ENCODE measurements at places on chromosomes 2 and 18. TPM values are rescaled to one million over a fixed set of nuclear protein-coding genes. Genes with fewer than 3 reads are reported as not detected.

The TAF4B gene
- total RNA-seq: 2.9 TPM

The UGT1A9 gene
- not detected for total RNA-seq

The TDRD15 gene
- total RNA-seq: not detected

The GPBAR1 gene
- not detected for total RNA-seq

The DCDC2C gene
- total RNA-seq: not detected

The PRSS56 gene
- total RNA-seq: not detected

The CD8B2 gene
- not detected for total RNA-seq

The RAB31 gene
- 9.9 TPM for total RNA-seq

The ABCG8 gene
- total RNA-seq: not detected

The GLI2 gene
- 6.2 TPM for total RNA-seq

The WDR75 gene
- 34.2 TPM for total RNA-seq

The LAMA1 gene
- total RNA-seq: 6.2 TPM

The FSHR gene
- total RNA-seq: not detected

The RUFY4 gene
- total RNA-seq: not detected

The BCL11A gene
- 0.15 TPM for total RNA-seq

The ERMN gene
- not detected for total RNA-seq

The CPS1 gene
- 18.5 TPM for total RNA-seq

The TCF23 gene
- not detected for total RNA-seq
